ENCODE measurements at places on chromosomes 3 and 15.

GRCh38 chr3:198088421-198088955 is 128.5 kb downstream of the LMLN start:
- no peak for DNase-seq

DNA sequence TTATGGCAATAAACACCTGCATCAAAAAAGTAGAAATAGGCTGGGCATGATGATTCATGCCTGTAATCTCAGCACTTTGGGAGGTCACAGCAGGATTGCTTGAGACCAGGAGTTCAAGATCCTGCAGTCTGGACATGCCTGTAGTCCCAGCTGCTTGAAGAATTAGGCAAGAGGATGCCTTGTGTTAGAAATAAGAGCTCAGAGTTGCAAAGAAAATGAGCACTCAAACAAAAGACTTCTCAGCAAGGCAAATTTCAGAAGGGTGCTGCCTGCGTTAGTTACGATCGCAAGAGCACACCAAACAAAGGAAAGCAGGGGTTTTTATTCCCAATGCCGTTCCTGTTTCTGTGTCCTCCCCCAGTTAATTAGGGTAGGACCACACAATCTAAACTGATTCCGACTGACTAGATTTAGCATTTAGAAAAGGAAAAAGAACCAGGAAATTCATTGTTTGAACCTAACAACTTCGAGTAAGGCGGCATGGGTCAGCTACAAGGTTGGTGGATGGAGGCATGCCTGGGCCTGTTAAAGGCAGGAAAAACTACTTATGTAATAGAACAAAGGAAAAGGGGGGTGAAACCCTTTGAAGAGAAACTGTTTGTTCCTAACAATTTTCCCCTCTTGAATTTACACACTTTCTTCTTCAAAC is 55.5 kb downstream of the DLG1 start:
- no peak for DNase-seq

GRCh38 chr3:61832375-61833229 is 271.2 kb downstream of the PTPRG start:
- no peak for DNase-seq

DNA sequence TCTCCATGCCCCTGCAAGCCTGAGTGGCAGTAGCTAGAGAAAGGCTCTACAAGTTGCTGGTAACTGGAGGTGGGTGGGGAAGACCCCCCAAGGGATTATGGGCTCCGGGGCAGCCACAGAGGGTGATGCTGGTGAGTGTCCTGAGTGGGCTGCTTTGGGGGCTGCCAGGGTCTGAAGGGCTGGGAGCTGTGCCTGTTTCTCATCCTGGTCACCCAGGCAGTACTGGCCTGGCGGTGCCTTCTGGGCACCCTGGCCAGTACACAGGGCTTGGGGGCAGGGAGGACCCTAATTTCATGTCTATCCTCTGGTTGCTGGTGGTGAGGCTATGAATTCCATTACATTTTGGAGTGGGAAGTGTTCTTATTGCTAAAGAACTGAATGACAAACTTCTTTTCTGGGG is 46.1 kb upstream of the GATM start:
- DNase-seq: no peak

DNA sequence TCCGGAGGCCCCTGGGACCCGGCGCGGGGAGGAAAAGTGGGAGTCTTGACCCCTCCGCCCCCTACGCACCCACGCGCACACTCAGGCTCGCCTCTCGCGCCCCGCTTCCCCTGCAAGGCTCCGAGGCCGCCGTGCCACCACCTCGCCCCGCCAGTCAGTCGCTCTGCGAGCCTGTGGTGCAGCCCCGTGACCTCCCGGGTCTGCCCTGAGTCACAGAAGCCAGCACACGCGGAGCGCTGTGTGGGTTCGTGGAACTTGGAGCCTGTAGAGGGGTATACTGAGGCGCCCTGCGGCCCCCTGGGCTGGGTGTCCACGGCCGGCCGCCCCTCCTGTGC is 380 bp upstream of the ALS2CL start:
- no peak for DNase-seq

- DNase-seq: no peak
Measured at GRCh38 chr3:45777746-45778386, 18.5 kb downstream of the SLC6A20 start.

DNA sequence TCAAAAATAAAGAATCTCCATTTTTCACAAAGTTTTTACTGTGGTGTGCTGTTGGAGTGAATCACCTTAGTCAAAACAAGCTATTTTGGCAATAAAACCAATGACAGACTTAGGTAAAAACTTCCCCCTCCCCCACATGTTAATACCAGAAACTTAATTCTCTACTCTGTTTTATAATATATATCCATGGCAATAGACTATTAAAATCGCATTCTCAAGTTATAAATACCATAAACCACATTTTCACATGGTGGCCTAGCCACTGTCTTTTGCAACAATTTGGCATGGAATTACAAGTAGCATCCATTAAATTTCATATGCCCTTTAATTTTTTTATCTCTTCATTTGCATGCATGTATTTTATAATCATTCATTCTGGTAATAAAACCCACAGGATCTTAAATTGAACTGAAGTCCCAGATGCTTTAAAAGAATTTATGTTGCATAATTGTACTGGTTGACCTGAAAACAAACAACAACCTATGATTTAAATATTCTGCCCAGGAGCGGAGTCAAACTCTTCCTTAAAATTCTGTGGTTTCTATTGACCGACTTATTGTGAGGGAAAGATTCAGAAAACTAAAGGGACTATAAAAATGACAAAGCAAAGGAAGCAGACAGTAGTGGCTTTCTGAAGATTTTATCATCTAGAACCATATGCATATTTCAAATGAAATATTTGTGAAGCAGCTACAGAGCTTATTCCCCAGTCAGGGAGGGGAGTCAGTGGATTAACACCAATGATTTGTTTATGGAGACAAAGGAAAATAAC is 229.0 kb upstream of the TBL1XR1 start:
- DNase-seq: no peak

DNA sequence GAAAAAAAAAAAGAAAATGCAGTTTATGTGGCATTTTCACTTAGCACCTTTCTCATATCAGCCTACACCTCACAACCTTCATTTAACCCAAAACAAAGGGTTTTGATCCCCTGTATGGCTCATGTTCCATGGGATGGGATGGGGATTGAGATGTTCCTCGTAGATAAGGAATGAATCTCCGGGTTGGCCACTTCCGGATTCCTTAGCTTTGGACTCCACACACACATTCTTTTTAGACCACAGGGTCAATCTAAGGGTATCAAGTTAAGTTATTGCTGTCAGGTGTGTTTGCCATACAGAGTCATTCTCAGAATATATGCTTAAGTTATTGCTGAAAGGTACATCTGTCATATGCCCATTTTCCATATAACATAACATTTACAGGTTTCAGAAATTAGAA is 301.4 kb upstream of the TGFBR2 start:
- DNase-seq: no peak

DNA sequence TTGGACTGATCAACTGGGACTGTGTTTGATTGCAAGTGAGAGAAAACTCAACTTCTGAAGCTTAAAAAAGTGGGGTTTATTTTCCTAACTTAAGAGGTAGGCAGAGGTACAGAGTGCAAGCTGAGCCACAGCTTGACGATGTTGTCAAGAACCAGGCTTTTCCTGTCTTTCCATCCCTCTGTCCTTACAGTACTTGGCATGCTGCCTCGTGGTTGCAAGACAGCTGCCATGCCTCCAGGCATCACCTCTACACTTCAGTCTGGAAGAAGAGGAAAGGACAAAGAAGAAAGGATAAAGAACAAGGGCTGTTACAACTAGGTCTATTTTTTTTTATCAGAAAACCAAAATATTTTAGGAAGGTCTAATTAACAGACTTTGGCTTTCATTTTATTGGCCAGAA is 51.8 kb upstream of the GALNT15 start:
- DNase-seq: no peak

DNA sequence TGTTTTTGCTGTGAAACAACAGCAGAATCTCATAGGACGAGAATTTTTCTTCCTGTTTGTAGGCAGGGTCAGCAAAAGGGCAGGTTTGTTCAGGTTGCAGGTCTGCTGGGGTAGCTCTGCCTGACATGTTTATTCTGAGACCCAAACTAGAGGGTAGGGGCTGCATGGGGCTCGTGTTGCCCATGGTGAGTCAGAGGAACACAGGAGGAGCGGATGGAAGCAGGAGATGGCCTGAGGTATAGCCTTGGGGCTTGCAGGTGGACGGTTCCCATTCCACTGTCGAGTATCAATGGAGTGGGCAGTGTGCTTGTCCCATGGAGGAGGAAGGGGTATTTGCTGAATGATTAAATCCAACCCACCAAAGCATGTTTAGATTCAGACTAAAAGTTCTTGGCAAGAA is 138.9 kb downstream of the APBA2 start:
- no peak for DNase-seq

DNA sequence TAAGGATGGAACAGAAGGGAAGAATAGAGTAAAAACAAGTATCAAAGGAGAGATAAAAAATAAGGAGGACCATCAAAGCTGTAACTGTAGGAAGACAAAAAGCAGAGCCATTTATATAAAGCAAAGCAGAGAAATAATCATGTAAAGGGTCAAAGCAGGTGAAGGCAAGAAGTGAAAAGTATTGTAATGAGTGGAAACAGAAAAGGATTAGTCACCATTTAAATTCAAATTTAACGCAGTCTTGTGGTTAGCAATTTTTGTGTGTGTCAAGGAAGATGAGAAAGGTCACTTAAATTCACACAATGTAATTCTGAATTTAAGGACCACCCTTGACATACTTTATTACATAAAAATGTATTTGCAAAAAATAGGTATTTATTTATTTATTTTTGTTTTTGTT is 567.8 kb downstream of the ROBO1 start:
- DNase-seq: no peak

DNA sequence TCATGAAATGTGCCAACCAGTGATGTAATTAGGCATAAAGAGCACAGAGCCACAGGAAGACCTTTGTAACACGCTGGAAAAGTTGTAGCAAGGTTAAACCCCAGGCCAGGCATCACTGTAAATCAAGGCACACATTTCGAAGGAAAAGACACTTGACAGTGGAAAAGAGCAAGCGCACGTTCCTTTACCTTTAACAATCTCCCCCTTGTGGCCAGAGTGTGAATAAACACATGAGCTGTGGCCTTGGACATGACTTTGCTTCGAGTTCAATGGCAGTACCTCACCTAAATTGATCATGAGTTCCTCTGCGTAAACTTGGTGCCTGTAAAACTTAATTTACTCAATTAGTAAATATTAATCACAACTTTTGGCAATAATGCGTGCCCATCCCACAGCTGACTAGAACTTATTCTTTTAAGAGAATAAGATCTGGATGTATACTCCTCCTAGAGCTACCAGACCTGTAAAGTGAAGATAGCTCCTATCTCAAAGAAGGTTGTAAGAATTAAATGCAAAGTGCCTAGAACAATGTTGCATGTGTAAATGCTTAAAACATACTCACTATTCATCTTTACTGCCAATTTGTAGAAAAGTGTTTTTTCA is 757.0 kb upstream of the NECTIN3 start:
- no peak for DNase-seq

GRCh38 chr3:170228093-170228766 is 6.0 kb downstream of the PRKCI start:
- no peak for DNase-seq

All from anterior cingulate cortex (tissue), 58 donors.